ENCODE measurements at places on chromosomes 5 and 9.

DNA sequence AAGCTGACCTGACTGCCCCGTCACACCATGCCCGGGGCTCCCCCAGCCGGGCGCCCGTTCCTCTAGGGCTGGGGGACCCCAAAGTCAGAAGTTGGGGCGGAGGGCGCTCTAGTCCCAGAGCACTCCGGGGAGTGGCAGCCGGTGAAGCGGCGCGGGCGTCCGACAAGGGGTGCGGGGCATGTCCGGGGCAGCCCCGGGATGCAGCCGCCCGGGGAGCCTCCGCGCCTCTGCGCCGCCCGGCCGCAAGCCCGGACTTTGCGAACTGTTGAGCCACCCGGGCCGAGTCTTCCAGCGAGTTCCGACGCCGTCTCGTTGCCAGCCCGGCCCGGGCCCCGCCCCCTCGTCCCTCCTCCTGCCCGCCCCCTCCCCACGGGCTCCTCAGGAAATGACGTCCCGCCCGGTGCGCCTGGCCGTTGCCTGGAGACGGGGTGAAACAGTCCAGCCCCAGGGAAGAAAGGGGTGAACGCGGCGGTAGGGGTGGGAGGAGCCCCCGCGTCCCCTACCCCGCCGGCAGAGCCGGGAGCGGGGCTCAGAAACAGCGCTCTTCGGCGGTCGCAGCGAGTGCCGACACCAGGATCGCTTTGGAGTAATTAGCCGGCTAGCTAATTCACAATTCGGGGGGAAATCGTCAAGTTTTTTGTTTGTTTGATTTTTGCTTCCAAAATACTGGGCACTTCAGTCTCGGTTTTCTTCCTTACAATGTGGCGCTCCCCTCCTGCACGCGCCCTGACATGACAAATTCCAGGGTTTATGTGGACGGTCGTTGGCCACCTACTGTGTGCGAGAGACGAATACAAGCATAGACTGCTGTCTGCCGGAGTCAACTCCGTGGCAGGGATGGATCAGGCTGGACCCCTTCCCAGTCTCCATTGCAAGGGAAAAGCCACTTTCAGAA, at the start of gene WHRN:
TSS of gene WHRN (minus strand) at position 287 of the 895 bp plus-strand sequence. CDS start 672 bp downstream, outside the sequence.
- DNase-seq: peak; percentile 90

DNA sequence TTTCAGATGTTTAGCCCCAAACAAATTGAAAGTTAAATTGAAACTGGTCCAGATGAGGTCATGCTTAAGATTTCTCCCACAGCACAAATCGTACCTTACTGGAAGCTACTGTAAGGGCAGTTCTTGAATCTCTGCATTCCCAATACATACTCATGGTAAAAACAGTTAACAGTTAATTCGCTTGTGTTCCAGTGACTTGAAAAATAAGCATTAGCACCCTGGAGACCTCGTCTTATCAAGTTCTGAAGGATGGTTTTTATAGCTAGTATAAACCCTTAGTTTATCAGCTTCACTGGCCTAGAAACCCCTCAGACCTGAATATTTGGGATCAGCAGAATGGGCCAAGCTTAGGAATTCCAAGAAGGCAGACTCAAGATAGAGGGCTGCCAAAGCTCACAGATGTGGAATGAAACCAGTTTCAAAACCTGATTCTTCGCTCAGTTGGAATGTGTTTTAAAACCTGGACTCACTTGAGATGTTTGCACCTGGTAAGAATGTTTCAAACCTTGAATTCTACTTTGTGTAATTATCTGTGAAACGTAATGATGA, 103.6 kb downstream of the C9orf152 start:
- no peak for DNase-seq

DNA sequence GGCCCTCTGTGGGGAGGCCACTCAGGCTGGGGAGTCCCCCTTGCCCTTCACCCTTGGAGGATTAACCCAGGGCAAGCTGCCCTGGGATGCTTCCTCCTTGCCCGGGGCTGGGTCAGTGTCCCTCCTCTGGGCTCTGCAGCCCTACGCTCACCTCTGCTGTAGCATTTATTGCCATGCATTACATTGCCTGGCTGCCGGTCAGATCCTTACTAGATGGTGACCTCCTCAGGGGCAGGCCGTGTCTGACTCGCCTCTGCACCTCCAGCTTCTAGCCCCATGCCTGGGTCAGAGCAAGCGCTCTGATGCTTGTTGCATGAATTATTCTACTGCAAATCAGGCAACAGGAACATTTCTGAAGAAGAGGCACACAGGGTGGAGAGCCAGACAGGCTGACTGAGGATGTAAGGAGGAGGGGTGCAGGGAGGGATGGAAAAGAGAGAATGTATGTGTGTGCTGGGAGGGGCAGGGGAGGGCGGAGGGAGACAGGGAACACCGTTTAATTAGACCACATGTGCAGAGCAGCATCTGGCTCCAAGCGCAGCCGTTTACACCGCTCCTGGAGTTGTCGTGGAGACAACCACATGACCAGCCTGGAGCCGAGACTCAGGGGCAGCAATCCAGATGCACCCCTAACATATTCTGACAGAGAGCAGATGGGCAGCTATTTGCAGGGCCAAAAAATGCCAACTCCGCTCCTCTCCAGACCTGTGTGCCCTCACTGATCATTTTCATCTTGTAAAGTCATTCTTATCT, 117.0 kb downstream of the CRB2 start:
- DNase-seq: no peak

- DNase-seq: no peak
These were observed 103.3 kb downstream of the SYK start for GRCh38 chr9:90904706-90905478.

DNA sequence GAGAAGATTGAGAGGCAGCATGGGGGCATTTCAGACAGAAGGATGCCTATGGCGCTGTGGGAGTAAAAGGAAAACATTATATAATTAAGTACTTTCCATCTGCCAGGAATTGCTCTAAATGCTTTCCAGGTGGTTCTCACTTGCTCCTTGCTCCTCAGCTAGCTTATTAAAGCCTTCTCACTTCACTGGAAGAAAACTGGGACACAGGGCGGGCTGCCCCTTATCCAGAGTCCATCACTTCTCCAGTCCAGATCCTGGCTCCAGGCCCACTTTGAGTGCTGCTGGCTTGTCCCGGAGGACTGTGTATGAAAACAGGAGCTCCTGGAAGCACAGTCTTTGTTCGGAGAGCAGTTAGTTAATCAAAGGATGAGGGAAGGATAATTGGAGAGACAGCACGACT, 409.9 kb upstream of the ADAMTS16 start:
- no peak for DNase-seq

DNA sequence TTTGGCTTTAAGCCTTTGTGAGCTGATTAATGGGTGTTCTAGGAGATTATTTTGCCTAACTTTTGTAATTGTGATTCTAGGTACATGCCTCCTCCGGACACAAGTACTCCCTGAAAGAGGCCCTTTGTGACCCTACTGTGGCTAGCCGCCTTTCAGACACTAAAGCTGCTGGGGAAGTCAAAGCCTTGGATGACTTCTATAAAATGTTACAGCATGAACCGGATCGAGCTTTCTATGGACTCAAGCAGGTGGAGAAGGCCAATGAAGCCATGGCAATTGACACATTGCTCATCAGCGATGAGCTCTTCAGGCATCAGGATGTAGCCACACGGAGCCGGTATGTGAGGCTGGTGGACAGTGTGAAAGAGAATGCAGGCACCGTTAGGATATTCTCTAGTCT, 13.6 kb downstream of the ITGA1 start:
- peak; percentile 43 for DNase-seq

Data from RPMI7951 (cell line).